ENCODE measurements at places on chromosomes 5 and 9.

GRCh38 chr5:157506981-157507780, 47.2 kb downstream of the NIPAL4 start:
- no peaks in the 10 kb centered on the region for H3K27me3 ChIP-seq
- no peak for DNase-seq
- H3K27ac ChIP-seq: no peak overlapping the region
- H3K4me3 ChIP-seq: no peak overlapping the region

GRCh38 chr5:40521925-40522324, 157.8 kb upstream of the PTGER4 start:
- no peak overlapping the region for H3K4me3 ChIP-seq
- no peak overlapping the region for H3K27ac ChIP-seq
- no peaks in the 10 kb centered on the region for H3K36me3 ChIP-seq

- H3K27me3 ChIP-seq: peaks cover 8% of the 10 kb centered on the region
- DNase-seq: no peak
- no peak overlapping the region for H3K4me3 ChIP-seq
Observed at GRCh38 chr5:57531333-57531732, 48.7 kb upstream of the ACTBL2 start.

- H3K4me3 ChIP-seq: peak overlapping the region; percentile 60
- H3K36me3 ChIP-seq: peaks cover 2% of the 10 kb centered on the region
- peak overlapping the region; percentile 85 for H3K27ac ChIP-seq
- peaks cover 98% of the 10 kb centered on the region for H3K4me1 ChIP-seq
Observed at GRCh38 chr9:127970401-127971313, 10.1 kb downstream of the EEIG1 start.

- peaks cover 7% of the 10 kb centered on the region for H3K27me3 ChIP-seq
- DNase-seq: no peak
- H3K4me1 ChIP-seq: no peaks in the 10 kb centered on the region
- no peak overlapping the region for H3K4me3 ChIP-seq
- no peak overlapping the region for H3K27ac ChIP-seq
- H3K36me3 ChIP-seq: no peaks in the 10 kb centered on the region
Observed at GRCh38 chr5:154989626-154990025, 23.9 kb upstream of the KIF4B start.

GRCh38 chr9:132210472-132211145, 48.8 kb downstream of the NTNG2 start:
- no peaks in the 10 kb centered on the region for H3K36me3 ChIP-seq
- H3K4me3 ChIP-seq: no peak overlapping the region
- no peak overlapping the region for H3K27ac ChIP-seq
- no peak for DNase-seq
- peaks cover 6% of the 10 kb centered on the region for H3K4me1 ChIP-seq
- H3K27me3 ChIP-seq: no peaks in the 10 kb centered on the region

DNA sequence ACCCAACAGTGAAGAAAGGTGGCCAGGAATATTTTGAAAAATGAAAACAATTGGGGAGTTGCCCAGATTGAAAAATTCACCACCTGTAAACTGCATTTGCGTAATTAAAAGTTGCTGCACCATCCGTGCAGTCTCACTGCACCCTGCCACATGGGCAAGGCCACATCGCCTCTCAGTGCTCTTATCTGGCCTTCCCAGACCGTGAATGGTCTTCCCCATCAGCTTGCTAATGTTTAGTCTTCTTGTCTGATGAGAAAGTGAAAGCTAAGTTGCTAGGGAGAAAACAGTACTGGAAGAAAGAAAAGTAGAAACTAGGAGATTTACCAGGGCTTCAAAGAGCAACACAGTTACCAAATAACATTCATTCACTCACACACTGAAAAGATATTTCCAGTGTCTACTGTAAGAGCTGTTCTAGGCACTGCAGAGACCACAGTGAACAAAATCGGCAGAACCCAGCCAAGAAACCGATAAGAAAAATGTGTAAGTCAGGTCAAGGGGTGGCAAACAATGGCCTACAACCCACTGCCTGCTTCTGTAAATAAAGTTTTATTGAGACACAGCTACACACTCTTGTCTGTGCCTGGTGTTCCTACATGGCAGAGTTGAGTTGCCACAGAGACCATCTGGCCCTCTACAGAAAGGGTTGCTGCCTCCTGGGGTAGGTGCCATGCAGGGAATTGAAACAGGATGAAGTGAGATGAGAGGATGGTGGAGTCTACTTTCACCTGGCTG, 51.2 kb upstream of the CTSL start:
- peaks cover 2% of the 10 kb centered on the region for H3K27me3 ChIP-seq
- no peak overlapping the region for H3K4me3 ChIP-seq
- H3K27ac ChIP-seq: no peak overlapping the region
- no peaks in the 10 kb centered on the region for H3K36me3 ChIP-seq
- DNase-seq: no peak
- H3K4me1 ChIP-seq: no peaks in the 10 kb centered on the region

GRCh38 chr9:99002706-99003105, 59.0 kb downstream of the COL15A1 start:
- no peak overlapping the region for H3K4me3 ChIP-seq
- H3K27me3 ChIP-seq: peaks cover 2% of the 10 kb centered on the region
- no peak overlapping the region for H3K27ac ChIP-seq
- peaks cover 13% of the 10 kb centered on the region for H3K4me1 ChIP-seq

DNA sequence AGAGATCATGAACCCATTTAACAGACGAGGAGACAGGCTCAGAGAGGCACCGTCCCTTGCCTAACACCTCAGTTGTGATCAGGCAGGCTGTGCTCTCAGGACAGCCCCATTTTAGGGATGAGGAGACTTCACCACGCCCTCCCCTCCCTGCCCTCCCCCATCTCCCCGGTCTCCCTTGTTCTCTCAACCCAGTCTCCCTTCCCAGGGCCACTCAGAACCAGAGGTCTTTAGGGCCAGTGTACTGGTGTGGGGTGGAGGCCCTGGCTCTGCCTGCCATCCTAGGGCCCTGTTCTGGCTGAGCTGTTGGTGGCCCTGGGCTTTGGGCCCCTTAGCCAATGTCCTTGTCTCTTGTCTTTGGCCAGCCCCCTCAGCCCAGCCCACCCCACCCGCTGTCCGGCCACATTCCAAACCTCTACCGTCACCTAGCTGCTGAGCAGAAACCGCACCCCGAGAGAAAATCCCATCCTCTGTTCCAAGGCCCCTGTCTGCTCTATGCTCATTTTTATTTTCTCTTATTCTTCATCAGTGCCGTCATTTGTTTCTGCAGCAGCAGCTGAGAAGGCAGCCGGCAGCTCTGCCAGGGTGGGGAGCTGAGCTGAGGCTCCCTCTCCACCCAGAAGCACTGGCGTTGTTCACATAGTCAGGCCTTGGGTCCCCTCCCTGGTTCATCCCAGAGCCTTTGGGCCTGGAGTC, 33.9 kb downstream of the OLFML2A start:
- H3K27me3 ChIP-seq: peaks cover 2% of the 10 kb centered on the region
- no peak overlapping the region for H3K4me3 ChIP-seq
- no peaks in the 10 kb centered on the region for H3K36me3 ChIP-seq
- H3K27ac ChIP-seq: no peak overlapping the region

GRCh38 chr5:111859031-111859430, 102.0 kb upstream of the NREP start:
- H3K27me3 ChIP-seq: no peaks in the 10 kb centered on the region
- H3K27ac ChIP-seq: no peak overlapping the region
- no peaks in the 10 kb centered on the region for H3K36me3 ChIP-seq
- no peaks in the 10 kb centered on the region for H3K4me1 ChIP-seq
- DNase-seq: no peak

DNA sequence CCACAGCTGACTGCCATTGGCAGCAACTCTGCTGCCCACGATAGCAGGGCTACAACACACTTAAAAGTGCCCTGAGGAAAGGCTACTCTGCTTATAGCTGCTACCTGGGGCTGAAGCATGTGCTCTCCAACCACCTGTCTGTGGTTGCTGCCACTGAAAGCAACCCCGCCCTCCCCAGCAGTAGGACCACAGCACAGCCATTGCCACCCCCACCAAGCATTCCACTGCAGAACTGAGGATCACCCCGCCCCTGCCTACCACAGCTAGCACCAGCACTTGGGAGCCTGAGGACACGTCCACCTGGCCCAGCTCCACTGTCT, 85.8 kb downstream of the LPAR1 start:
- no peak overlapping the region for H3K4me3 ChIP-seq
- peaks cover 2% of the 10 kb centered on the region for H3K27me3 ChIP-seq
- peaks cover 9% of the 10 kb centered on the region for H3K4me1 ChIP-seq
- H3K27ac ChIP-seq: no peak overlapping the region

- no peaks in the 10 kb centered on the region for H3K36me3 ChIP-seq
- no peak overlapping the region for H3K4me3 ChIP-seq
- peaks cover 12% of the 10 kb centered on the region for H3K27me3 ChIP-seq
- H3K4me1 ChIP-seq: no peaks in the 10 kb centered on the region
- no peak for DNase-seq
- H3K27ac ChIP-seq: no peak overlapping the region
Observed at GRCh38 chr5:74442466-74442865, 198.1 kb downstream of the ENC1 start.

GRCh38 chr5:92544596-92544995, 1036.4 kb downstream of the NR2F1-AS1 start:
- H3K27me3 ChIP-seq: no peaks in the 10 kb centered on the region
- DNase-seq: no peak
- no peaks in the 10 kb centered on the region for H3K36me3 ChIP-seq
- no peak overlapping the region for H3K27ac ChIP-seq
- no peaks in the 10 kb centered on the region for H3K4me1 ChIP-seq
- H3K4me3 ChIP-seq: no peak overlapping the region

- DNase-seq: no peak
- peak overlapping the region; percentile 77 for H3K27ac ChIP-seq
- H3K36me3 ChIP-seq: peaks cover 7% of the 10 kb centered on the region
- H3K27me3 ChIP-seq: no peaks in the 10 kb centered on the region
Observed at GRCh38 chr5:39161578-39161977, 57.8 kb downstream of the FYB1 start.
